ENCODE measurements at places on chromosomes 2 and 18. TPM values are rescaled to one million over a fixed set of nuclear protein-coding genes. Genes with fewer than 3 reads are reported as not detected.

- no peak for DNase-seq
- H3K36me3 ChIP-seq: peaks cover 6% of the 10 kb centered on the region
- no peak overlapping the region for H3K27ac ChIP-seq
These were observed 35.5 kb downstream of the ICOS start for GRCh38 chr2:203972066-203972465.

DNA sequence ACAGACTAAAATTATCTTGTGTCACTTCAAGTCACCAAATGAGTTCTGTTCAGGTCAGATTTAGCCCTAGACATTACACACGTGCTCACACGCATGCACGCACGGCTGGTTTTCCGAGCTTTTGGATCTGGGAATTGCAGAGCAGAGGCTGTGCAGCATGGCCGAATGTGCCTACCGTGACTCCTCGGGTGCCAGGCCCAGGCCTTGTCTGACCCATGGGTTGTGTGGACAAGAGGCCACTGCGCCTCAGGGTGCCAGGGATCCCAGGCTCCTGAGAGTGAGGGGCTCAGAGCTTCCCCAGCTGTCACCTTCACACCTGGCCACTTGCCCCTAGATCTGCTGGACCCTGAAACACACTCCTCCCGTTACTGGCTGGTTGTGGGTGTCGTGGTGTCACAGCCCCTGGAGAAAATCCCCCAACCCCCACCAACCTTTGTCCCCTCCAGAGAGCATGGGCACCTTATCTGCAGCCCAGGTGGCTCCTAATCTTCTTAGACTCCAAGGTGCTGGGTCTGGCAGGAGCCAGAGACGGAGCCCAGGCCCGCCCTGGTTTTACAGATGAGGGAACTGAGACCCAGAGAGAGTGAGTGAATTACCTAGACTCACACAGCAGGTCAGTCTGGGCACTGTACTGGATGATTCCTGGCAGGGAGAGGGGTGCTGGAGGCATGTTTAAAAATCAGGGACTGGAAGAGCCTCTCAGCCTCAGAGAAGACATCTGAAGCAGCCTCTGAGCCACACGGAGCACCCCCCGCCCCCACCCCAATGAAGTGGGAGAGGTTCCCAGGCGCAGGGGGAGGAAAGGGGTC lies 56.8 kb downstream of the ATOH8 start:
- no peak overlapping the region for H3K27ac ChIP-seq
- DNase-seq: no peak
- no peak overlapping the region for H3K4me3 ChIP-seq
- H3K27me3 ChIP-seq: peaks cover 3% of the 10 kb centered on the region
- no peaks in the 10 kb centered on the region for H3K36me3 ChIP-seq

DNA sequence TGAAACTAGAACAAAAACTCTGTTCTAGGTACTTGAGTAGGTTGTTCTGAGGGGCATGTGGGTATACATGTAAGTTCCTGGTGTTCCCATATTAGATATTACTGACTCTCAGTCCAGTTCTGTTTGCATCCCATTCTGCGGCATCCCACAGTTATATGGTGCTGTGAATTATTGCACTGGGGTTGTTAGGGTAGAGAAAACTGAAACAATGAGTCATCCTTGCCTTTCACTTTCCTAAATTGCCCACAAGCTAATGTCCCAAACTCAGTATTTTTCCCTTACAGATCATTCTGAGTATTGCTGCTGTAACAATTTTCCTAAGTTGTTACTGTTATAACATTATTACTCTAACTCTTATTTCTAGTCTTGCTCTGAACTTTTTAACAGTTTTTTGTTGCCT lies 3.0 kb downstream of the WDR75 start:
- peaks cover 6% of the 10 kb centered on the region for H3K4me1 ChIP-seq
- no peak overlapping the region for H3K27ac ChIP-seq
- H3K27me3 ChIP-seq: no peaks in the 10 kb centered on the region
- no peak for DNase-seq

GRCh38 chr2:183459466-183459865 lies 335.2 kb downstream of the NUP35 start:
- H3K4me3 ChIP-seq: no peak overlapping the region
- H3K27ac ChIP-seq: no peak overlapping the region
- DNase-seq: no peak
- H3K4me1 ChIP-seq: peaks cover 7% of the 10 kb centered on the region
- peaks cover 8% of the 10 kb centered on the region for H3K36me3 ChIP-seq

- H3K4me3 ChIP-seq: no peak overlapping the region
- DNase-seq: no peak
- H3K36me3 ChIP-seq: no peaks in the 10 kb centered on the region
- no peaks in the 10 kb centered on the region for H3K27me3 ChIP-seq
- no peaks in the 10 kb centered on the region for H3K4me1 ChIP-seq
These were observed 22.6 kb upstream of the CALCRL start for GRCh38 chr2:187470698-187471097.

DNA sequence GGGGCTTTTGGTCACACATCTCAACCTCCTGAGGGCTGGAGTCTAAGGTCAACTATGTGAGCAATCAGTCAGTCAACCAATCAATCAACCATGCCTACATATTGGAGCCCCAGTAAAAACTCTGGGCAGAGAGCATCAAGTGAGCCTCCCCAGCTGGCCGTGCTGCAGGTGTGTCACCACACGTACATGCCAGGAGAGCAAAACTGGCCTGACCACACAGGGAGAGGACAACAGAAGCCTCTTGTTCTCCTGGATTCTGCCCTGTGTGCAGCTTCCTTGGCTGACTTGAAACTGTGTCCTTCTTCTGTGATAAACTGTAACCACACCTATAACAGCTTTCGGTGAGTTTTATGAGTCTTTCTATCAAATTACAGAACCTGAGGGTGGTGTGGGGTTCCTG lies 25.9 kb downstream of the GPR35 start:
- peaks cover 3% of the 10 kb centered on the region for H3K4me1 ChIP-seq
- no peak overlapping the region for H3K27ac ChIP-seq
- no peak for DNase-seq
- no peaks in the 10 kb centered on the region for H3K36me3 ChIP-seq

DNA sequence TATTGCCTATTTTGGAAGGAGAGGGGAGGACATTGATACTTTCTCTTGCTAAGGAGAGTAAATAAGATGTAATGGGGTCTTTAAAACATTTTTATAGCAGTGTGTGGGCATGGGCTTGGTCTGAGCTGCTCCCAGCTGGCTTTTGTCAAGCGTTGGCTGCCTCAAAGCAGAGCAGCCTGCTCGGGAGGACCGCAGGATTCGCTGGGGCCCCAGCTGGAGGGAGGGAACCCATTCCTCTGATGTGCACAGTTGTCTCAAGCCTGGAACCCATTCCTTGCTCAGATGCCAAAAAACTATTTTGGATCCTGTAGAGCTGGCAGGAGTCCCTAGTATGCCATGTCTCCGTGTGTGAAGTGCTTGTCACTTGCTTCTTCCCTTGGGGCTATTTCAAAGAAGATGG lies 59.4 kb upstream of the RMDN2 start:
- no peak overlapping the region for H3K4me3 ChIP-seq
- peaks cover 12% of the 10 kb centered on the region for H3K4me1 ChIP-seq
- DNase-seq: no peak
- no peak overlapping the region for H3K27ac ChIP-seq
- no peaks in the 10 kb centered on the region for H3K27me3 ChIP-seq

DNA sequence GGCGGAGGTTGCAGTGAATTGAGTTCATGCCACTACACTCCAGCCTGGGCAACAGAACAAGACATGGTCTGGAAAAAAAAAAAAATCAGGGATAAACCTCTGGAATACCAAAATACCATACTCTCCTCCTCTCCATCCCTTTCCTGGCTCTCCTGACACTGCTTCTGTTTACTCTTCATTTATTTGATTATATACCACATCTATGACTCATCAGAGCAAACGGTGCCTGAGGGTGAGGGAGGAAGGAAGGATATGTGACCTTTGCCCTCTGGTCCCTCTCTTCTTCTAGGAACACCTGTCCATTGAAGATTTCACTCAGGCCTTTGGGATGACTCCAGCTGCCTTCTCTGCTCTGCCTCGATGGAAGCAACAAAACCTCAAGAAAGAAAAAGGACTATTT lies 30.0 kb downstream of the VIL1 start:
- H3K27ac ChIP-seq: no peak overlapping the region
- H3K4me1 ChIP-seq: peaks cover 11% of the 10 kb centered on the region
- no peak overlapping the region for H3K4me3 ChIP-seq
- DNase-seq: no peak

DNA sequence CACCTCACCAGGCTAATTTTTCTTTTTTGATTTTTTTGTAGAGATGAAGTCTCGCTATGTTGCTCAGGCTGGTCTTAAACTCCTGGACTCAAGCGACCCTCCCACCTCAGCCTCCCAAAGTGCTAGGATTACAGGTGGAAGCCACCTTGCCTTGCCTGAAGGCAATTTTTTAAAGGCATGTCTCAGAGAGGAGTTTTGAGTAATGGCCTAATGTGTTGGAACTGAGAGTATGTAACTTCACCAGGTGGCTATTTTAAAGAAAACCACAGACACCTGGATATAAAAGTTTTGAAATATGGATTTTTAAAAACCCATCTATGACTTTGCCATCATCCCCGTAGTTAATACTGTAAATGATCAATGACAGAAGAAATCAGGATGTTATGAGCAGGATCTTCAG lies 119.8 kb upstream of the ATP8B1 start:
- H3K27me3 ChIP-seq: peaks cover 3% of the 10 kb centered on the region
- no peaks in the 10 kb centered on the region for H3K36me3 ChIP-seq
- DNase-seq: no peak
- H3K4me1 ChIP-seq: no peaks in the 10 kb centered on the region
- H3K27ac ChIP-seq: no peak overlapping the region

DNA sequence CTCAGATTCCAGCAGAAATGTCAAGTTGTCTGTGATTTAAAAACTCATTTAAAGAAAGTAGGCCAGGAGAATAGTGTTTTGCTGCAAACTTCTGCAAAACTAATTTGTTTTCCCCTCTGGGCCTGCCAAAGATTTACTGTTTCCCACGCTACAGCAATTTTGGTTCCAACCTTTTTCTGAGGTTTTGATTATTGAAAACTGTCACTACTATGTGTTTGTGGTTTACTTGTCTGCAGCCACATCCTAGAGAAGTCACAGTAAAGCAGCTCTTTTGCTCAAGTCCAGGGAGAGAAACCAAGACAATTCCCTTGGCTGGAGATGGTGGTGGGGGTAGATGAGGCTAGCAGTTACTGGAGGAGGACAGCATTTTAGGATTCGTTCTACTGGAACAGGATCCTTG lies 12.8 kb downstream of the IL1R2 start:
- H3K36me3 ChIP-seq: no peaks in the 10 kb centered on the region
- no peaks in the 10 kb centered on the region for H3K27me3 ChIP-seq
- DNase-seq: no peak
- no peak overlapping the region for H3K27ac ChIP-seq
- H3K4me3 ChIP-seq: no peak overlapping the region

GRCh38 chr2:74364533-74365505 lies 15.3 kb downstream of the DCTN1 start:
- DNase-seq: no peak
- H3K27ac ChIP-seq: no peak overlapping the region
- H3K27me3 ChIP-seq: no peaks in the 10 kb centered on the region
- no peak overlapping the region for H3K4me3 ChIP-seq
- H3K36me3 ChIP-seq: peaks cover 85% of the 10 kb centered on the region

DNA sequence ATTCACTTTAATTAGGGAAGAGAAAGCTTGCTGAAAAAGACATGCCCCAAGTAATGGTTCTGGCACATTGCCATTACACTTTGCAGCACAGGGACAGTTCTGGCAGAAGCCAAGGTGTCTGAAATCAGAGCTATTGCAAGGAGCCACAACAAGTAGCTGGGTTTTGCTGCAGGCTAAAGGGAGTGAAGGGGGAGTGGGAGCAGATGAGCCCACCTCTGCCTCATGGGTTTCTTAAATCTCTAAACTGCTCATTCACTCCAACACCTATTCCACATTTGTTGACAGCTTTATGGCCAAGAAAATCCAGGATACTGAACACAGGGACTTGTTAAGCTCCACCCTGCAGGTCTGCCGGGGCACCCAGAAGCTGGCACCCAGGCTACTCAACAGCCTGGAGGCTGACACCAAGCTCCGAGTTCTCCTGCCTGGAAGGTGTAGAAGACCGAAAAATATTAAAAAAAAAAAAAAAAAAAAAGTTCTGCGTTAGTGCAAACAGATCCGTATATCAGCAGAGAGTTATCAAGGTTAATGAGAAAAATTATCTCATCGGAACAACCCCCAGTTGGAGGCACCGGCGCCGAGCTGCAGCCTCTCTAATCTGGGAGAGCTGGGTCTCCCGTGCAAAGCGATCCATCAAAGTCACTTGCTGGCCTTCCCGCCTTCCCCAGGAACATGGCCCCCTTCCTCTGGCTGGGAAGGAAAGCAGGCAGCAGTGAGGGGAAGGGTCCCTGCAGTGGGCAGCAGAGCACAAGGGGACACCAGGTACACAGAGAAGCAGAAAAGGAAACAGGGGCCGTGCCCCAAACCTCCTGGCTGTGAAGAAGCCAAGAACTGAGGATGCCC lies 123.7 kb downstream of the HNMT start:
- H3K36me3 ChIP-seq: no peaks in the 10 kb centered on the region
- H3K4me1 ChIP-seq: no peaks in the 10 kb centered on the region
- no peak for DNase-seq

GRCh38 chr2:138107288-138107687 lies 143.0 kb downstream of the HNMT start:
- H3K4me1 ChIP-seq: no peaks in the 10 kb centered on the region
- peaks cover 2% of the 10 kb centered on the region for H3K36me3 ChIP-seq
- H3K27ac ChIP-seq: no peak overlapping the region
- no peak overlapping the region for H3K4me3 ChIP-seq

GRCh38 chr2:130355578-130356431 lies at the start of gene PTPN18:
Gene PTPN18, plus strand, starts transcription at chr2:130356056. Its CDS starts 52 bp downstream, at chr2:130356108.
- H3K36me3 ChIP-seq: no peaks in the 10 kb centered on the region
- peaks cover 35% of the 10 kb centered on the region for H3K27me3 ChIP-seq
- H3K4me1 ChIP-seq: peaks cover 17% of the 10 kb centered on the region
- H3K27ac ChIP-seq: no peak within 1 kb of the TSS
- peak within 1 kb of the TSS; percentile 78 for H3K4me3 ChIP-seq
- peak; percentile 59 for DNase-seq

- 0 out of 2 replicates have a peak overlapping the region, but pooled peaks have one; percentile 11 for H3K4me3 ChIP-seq
- peaks cover 58% of the 10 kb centered on the region for H3K4me1 ChIP-seq
- H3K36me3 ChIP-seq: peaks cover 37% of the 10 kb centered on the region
- H3K27ac ChIP-seq: peak overlapping the region; percentile 69
- no peaks in the 10 kb centered on the region for H3K27me3 ChIP-seq
These were observed 44.8 kb upstream of the ARHGAP25 start for GRCh38 chr2:68689553-68690537.

DNA sequence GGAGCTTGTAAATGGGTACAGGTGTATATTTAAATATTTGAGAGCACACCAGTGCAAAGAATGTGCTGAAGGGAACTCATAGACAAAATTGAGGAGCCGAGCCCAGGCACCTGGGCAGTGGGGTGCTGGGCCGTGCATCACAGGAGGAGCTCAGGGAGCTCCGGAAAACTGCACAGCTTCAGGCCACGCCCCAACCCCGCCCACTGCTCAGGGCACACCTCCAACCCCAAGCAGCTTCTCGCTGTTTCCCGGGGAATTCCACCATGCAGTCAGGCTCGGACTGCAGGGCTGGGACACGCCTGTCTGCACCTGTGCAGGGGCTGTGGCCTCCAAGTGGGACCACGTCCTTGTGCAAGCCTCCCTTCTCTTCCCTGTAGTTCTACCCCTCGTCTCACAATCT lies 243.0 kb downstream of the HDAC4 start:
- no peak overlapping the region for H3K27ac ChIP-seq
- no peak overlapping the region for H3K4me3 ChIP-seq
- peaks cover 27% of the 10 kb centered on the region for H3K36me3 ChIP-seq
- H3K27me3 ChIP-seq: no peaks in the 10 kb centered on the region

Gene RNASEH1
- total RNA-seq: 38.7 TPM

Gene C2orf66
- not detected for total RNA-seq

Gene INO80C
- 49.4 TPM for total RNA-seq

Gene WDR43
- total RNA-seq: 112 TPM

Gene LRP1B
- 0.14 TPM for total RNA-seq

Gene WDSUB1
- total RNA-seq: 8.5 TPM

Gene AMER3
- total RNA-seq: 0.13 TPM

Gene HS1BP3
- 19.8 TPM for total RNA-seq

Gene POTEJ
- not detected for total RNA-seq
